SK-N-DZ (cell line): ENCODE measurements at places on chromosomes 4 and X.

DNA sequence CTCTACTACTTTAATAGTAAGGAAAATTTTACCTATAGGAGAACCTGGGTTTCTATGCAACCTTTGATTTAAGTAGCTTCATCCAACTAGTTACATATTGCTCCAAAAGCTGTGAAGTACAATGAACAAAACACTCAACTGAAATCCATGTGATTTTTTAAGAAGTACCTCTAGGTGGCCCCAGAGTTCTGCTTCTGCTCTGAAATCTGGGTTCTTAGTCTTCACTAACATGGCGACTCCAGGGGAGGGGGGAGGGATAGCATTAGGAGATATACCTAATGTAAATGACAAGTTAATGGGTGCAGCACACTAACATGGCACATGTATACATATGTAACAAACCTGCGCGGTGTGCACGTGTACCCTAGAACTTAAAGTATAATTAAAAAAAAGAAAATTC is 73.4 kb upstream of the MAGEB2 start:
- DNase-seq, result peak; percentile 34

DNA sequence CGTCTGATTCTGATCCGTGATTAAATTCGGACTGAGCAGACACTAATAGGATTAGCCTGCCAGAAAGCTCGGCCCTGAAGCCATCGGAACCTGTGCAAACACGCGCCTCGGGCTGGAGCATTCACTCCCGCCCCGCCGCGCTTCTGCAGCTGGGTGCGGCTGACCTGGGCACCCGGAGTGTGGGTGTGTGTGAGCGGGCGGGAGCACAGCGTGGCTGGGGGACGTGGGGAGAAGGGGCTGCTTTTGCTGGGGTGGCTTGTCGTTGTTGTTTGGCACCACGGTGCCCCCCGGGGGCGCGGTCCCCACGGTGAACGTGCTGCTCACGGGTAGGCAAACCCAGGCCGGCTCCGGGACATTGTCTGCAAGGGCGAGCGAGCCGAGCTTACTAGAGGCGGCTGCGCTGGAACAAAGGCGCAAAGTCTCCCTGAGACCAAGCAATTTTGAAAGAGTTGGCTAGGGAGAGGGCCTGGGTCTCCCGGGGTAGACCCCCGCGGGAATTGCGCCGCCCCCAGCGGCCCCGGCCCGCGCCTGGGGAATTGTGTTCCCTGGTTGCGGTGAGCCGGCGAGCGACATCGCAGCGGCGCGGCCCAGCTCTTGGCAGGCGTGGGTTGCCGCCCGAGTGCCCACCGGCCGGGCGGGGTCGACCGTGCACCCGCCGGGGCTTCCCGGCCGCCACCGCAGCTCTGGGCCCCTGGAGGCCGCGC is 1.4 kb downstream of the MAMLD1 start:
- no peak for DNase-seq

GRCh38 chr4:86564795-86565194 is 29.3 kb upstream of the PTPN13 start:
- no peak for DNase-seq

GRCh38 chrX:112527903-112528302 is 151.8 kb downstream of the LHFPL1 start:
- DNase-seq, result no peak

DNA sequence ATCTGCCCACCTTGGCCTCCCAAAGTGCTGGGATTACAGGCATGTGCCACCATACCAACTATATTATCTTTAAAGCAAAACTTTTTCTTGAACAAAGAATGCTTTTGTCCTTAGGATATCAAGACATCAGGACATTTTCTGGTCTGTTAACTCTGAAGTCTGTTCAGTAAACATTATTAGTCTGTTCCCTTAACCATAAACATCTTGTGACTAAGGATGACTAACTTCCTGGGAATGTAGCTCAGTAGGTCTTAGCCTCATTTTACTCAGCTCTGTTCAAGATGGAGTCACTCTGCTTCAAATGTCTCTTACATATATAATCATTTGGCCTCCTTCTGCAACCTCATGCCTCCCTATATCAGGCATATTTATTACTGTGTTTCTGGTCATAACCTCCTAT is 122.9 kb downstream of the UBE2NL start:
- DNase-seq, result no peak

DNA sequence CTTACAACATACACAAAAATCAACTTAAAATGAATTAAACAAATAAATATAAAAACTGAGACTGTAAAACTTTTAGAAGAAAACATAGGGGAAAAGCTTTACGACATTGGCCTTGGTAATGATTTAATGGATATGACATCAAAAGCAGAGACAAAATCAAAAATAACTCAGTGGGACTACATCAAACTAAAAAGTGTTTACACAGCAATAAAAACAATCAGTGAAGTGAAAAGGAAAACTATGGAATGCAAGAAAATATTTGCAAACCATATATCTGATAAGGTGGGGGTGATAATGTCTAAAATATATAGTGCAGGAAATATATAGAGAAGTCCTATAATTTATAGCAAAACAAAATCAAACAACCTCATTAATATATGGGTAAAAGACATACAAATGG is 364.4 kb upstream of the INTU start:
- DNase-seq, result no peak

DNA sequence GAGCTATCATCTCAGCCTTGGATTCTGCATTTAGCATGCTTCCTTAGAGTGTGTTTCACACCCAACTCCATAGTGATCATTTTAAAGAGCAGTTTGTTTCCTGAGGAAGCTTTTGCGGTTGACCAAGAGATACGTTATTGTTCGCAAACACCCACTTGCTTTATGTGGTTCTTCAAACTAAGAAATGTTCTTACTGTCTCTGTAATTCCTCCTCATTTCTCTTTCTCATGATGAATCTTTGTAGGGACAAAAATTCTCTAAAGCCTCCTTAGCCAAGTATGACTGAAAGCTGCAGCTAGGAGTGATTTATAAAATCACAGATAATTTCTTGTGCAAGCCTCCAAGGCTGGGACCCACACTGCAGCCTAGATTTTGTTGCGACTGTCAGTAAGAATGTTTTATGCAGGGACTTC is 10.0 kb downstream of the TNIP3 start:
- no peak for DNase-seq

- DNase-seq, result no peak
These were observed 192.6 kb downstream of the FRMPD4 start for GRCh38 chrX:12330841-12331240.

DNA sequence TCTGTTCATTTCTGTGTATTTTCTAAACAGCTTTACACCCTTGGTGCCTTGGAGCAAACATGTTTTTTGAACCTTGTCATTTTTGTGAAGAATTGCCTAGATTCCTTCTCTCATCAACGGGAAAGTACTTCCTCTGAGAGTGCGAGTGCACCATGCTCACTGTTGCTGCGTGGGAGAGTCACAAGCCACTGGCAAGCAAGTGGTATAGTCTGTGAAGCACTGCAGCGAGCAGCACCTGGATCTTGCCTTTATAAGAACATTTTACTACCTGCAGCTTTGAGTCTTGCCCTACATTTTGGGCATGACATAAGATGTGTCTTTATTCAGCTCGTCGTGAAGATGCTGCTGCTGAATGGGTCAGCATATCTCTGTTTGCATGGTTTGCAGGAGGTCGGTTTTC is 44.9 kb downstream of the HADH start:
- no peak for DNase-seq

- no peak for DNase-seq
These were observed 992.7 kb upstream of the HS3ST1 start for GRCh38 chr4:12421364-12421763.

- DNase-seq, result peak; percentile 80
These were observed at the start of gene ARX for GRCh38 chrX:25015486-25016360. Gene ARX (minus strand): TSS chrX:25015965. CDS start chrX:25015737, 228 bp downstream.

DNA sequence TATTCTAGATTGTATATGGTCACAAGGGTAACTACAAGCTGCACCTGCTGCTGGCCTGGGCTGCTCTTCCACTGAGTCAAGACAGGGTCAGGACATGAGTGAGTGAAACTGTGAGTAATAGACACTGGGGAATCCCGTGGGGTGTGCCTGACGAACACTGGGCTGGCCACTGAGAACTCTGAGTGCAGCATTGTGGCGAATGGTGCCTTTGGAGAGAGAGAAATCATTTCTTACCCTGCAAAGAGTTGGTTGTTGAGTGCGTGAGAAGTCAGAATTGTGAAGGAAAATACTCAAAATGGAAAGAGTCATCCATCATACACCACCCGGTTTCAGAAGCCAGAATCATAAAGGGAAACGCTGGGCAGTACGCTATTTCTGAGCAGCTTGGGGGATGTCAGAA is 43.1 kb upstream of the LSM6 start:
- no peak for DNase-seq

GRCh38 chrX:97315939-97316338 is 432.2 kb downstream of the RPA4 start:
- DNase-seq, result no peak

DNA sequence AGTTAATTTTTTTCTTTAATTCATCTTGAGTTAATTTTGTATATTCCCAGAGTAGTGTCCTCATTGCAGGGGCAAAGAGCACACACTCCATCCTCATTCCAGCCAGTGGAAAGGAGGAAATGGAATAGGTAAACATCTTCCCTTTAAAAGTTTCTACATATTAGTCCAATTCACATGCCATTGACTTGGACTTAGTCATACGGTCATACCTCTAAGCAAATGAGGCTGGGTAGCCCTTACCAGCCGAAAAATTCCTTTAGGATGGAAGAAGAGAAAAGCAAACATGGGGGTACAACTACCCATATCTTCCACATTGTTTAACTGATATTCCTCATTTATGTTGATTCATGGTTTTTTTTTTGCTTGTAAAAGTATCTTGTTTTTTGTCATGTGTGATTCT is 37.4 kb upstream of the NDP start:
- no peak for DNase-seq

DNA sequence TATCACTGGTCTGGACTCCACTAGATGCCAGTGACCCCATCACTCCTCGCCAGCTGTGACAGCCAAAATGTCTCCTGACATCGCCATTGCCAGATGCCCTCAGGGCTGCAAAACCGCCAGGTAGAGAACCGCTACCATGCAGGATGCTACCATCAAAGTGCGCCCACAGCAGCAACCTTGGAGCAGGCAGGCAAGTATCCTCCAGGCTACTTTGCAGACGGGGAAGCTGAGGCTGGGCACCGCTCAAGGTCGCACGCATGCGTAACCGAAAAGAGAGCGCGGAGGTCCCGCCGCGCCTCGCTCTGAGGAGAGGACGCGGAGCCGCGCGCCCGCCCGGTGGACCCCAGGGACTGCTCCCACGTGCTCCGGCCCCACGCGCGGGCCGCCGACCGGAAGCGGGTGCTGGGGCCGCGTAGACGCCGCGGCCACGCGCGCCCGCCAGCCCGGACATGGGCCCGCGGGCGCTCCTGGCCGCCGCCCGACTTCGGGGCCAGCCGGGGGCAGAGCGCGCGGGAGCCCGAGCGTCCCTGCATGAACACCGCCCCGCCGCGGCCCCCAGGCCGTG is at the start of gene STS:
Gene STS (plus strand): TSS at position 300 of the 565 bp plus-strand sequence. CDS start 105,488 bp downstream, outside the sequence.
- DNase-seq, result peak; percentile 37

- no peak for DNase-seq
These were observed 6.2 kb upstream of the AFAP1 start for GRCh38 chr4:7945709-7946380.

DNA sequence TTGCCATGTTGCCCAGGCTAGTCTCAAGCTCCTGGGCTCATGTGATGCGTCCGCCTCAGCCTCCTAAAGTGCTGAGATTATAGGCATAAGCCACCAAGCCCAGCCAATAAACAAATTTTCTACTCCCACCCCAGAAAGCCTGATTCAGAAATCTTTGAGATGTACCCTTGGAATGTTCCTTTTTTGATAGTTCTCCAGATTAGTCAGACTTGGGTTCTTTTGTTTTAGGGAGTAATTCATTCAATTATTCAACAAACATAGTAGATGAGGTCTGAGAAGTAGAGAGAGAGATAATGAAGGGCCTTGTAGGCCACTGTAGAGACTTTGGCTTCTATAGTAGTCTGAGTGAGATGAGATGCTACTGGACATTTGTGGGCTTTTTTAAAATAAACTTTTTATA is 27.8 kb downstream of the RP2 start:
- DNase-seq, result no peak

GRCh38 chr4:1469607-1470392 is 63.6 kb upstream of the NKX1-1 start:
- DNase-seq, result no peak

- DNase-seq, result no peak
These were observed 249.7 kb downstream of the C4orf33 start for GRCh38 chr4:129345609-129346008.

DNA sequence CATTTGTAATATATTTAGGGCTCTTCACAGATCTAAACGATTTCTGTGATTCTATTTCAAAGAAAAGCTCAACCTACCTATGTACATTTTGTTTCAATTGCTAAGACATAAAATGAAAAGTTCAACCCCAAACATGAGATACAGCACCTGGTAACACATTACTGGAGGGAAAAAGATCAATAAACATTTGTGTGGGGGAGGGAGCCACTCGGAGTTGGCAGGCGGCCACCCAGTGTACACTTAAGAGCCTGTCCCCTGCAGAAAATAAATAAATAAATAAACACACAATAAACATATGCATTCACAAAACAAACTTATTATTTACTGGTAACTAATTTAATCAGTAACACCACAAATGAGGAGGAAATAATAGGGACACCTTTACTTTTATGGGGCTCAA is 19.3 kb downstream of the PRSS48 start:
- DNase-seq, result no peak

DNA sequence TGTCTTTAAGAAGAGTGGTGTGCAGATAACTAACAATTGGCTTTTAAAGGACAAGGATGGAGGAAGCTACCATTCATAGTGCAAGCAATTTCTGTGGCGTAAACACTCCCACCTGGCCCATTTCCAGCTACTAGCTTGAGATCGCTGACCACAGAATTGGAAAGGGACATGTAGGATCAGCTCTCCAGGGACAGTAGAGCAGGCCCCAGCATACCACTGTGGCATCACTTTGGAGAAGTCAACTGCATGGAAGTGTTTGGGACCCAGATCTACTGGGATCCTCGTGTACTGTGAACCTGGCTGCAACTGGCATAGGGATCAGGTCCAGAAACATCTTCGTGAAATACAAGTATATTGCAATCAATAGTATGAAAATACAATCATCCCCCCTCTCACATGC is 515.0 kb downstream of the INPP4B start:
- no peak for DNase-seq

DNA sequence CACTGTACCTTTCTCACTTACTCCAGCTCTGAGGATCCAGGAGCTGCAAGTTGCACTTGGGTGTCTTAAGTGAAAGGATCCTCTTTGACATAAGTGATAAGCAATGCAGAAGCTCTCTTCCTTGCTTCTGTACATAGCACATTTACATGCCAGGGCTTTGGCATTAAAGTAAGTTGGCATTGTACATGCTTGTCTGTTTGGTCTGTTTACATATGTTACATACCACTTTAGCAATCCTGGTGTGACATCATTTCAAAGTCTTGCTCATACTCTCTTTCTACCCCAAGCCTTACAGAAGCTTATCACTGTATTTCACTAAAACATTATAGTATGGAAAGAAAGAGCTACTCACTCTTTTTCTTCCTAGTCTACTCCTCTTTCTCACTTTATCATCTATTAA is 2548.3 kb downstream of the ARAP2 start:
- no peak for DNase-seq

- no peak for DNase-seq
These were observed 4.2 kb downstream of the GSTCD start for GRCh38 chr4:105712766-105713165.

- no peak for DNase-seq
These were observed 9.5 kb upstream of the HUWE1 start for GRCh38 chrX:53695946-53696549.
